Neural progenitor cell (in vitro differentiated cells): ENCODE measurements at places on chromosomes 11 and 22.

DNA sequence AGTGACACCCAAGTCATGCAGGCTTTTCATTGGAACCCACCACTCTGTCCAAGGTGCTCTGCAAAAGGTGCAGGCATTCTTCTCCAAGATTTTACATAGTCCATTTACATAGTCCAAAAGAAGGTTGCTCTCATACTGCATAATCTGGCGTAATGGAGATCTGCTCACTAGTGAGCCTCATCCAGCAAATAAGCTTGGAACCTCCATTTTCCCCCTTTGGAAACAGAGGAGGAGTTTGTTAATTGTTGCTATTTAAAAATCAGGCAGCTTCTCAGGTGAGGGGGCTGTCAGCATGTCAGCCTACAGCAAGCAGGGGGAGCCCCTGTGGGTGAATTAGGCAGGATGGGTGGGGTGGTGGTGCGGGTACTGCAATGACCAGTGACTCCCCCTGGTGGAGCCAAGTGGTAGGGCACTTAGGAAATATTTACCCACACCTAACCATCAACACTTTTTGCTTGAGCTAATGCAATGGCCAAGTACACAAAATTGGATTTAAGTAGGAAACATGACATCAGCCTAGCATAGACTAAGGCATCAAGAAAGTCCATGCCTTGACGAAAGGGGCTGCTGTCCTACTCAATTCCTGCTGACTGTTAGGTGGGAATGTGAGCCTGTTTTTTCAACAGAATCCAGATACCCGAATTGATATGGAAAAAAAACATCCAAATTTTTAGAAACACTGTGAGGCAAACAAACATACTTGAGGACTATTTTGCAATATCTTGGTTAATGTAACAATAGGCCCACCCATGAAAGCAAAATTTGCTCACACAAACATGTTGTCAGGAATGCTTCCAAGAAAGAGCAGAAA is 64.5 kb downstream of the AMBRA1 start:
- DNase-seq: peak; percentile 83

DNA sequence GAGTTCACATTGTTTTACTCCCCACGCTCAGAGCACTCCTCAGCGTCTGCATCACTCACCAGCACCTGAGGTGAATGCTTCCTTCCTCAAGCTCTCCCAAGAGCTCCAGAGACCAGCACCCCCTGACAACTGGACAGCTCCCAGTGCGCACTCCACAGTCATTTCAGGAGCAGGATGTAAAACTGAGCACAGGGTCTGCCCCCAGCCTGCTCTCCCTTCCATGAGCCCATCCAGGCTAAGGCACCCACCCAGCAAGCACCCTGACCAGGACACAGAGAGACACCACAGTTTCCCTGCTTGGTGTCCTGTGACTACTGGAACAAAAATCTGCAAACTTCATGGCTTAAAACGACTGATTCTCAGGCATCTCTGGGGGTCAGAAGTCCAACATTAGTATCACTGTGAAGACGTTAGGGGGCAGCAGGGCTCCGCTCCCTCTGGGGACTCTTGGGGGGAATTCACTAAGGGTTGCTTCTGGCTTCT is 3.3 kb downstream of the SCGB1D2 start:
- DNase-seq: peak; percentile 72

DNA sequence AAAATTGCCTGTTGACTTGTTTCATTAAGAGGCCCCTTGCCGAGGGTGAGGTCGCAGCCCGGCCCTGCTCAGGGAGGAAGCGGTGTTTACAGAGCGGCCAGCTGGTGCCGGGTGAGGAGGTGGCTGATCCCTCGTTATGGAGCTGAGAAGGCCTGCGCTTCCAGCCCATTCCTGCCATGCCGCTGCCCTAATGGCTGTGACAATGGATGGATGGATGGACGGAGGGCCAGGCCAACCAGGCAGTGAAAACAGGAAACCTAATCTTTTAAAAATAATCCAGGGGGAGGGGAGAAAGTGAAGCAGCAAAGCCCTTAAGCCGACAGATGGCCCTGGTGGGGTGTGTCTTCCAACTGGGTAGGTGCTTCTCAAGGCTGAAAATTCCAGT is 38.5 kb downstream of the BCR start:
- peak; percentile 81 for DNase-seq

GRCh38 chr11:97290464-97291041 is 900.7 kb downstream of the JRKL start:
- no peak for DNase-seq

- DNase-seq: peak; percentile 80
Observed at GRCh38 chr11:114211444-114212121, 84.6 kb upstream of the NNMT start.

- no peak for DNase-seq
Observed at GRCh38 chr11:130804306-130805076, 111.8 kb downstream of the SNX19 start.

DNA sequence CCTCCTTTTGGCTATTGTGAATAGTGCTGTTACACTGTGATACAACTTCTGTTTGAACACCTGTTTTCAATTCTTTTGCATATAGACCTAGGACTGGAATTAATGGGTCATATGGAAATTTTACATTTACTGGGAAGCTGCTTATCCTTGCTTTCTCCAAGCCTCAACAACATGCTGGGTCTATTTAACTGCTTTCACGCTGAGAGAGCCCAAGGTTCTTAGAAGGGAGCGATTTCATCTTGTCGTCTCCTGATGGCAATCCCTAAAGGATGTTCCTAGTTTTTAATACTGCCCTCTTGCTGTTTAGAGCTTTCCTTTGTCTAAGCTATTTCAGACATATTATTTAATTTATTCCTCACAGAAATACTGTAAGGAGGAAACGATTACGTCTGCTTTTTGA is 15.5 kb downstream of the IRAG1 start:
- DNase-seq: no peak

DNA sequence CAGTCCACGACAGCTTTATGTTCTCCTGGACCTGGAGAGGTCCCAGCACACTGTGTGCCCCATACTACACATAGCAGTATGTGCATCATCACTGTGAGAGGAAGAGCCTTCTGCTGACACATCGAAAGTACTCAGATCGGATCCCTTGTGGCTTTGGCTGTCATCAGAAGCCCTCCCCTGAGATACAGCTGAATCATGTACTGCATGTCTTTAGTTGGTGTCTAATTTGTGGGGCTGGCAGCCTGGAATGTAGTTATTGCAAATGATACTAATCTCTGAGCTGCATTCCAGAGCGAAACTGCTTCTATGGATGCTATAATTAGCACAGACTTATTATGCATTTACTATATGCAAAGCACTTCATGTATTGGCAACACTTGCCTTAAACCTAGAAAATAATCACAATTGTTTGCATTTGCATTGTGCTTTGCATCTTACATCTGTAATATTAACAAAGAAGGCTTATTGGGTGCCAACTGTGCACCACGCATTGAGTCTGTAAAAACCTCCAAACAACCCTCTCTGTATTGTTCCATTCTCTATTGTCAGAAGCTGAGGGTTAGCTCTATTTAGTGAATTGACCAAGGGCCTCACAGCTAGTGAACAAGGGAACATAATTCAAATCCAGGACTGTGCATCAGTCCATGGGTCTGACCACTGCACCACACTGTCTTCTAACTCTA is 89.2 kb upstream of the CRTAM start:
- no peak for DNase-seq

- no peak for DNase-seq
Observed at GRCh38 chr22:49972163-49973017, 11.8 kb downstream of the PIM3 start.

- DNase-seq: no peak
Observed at GRCh38 chr11:9697766-9698165, 33.9 kb downstream of the SWAP70 start.

DNA sequence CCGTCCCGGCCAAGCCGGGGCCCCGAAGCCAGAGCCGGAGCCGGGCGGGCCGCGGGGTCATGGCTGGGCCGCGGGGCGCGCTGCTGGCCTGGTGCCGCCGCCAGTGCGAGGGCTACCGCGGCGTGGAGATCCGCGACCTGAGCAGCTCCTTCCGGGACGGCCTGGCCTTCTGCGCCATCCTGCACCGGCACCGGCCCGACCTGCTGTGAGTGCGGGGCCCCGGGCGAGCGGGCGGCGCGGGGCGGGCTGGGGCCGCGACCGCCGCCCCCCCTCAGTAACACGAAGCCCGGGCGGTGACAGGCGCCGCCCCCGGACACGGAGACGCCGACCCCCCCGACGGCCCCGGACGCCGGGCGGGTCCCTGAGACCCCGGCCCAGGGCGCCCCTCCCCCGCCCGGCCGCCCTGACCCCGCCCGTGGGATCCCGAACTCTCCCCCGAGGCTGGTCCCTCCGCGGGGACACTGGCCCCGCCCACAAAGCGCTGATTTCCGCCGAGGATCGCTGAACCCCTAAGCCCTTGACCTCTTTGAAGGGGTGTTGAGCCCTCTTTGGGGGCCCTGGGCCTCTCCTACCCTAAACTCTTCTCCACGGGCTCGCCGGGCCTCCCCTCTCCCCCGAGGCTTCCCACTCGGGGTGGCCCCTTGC is 389 bp downstream of the MICALL1 start:
- peak; percentile 55 for DNase-seq

- DNase-seq: no peak
Observed at GRCh38 chr11:72250661-72251464, 6.9 kb upstream of the PHOX2A start.

DNA sequence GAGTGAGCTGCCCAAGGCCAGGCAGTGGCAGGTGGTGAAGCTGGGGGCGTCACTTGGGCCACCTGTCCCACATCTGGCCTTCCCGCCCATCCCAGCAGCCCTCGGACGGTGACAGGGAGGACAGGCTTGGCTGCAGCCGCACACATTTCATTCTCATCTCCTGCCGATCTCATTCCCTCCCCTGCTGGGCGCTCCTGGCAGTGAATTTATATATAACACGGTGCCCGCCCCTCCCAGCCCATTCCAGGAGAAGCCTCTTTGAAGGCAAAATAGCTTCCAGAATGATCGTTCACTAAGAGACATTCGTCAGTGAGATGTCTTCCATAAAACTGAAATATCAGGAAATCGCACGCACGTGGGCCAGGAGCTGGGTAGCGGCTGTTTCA is 861.3 kb downstream of the TBC1D22A start:
- no peak for DNase-seq

GRCh38 chr11:35968386-35969088 is 24.7 kb downstream of the LDLRAD3 start:
- no peak for DNase-seq

- peak; percentile 60 for DNase-seq
Observed at GRCh38 chr22:29370537-29370936, 17.8 kb downstream of the AP1B1 start.

GRCh38 chr11:12377824-12378593 is 638 bp downstream of the PARVA start:
- peak; percentile 90 for DNase-seq

DNA sequence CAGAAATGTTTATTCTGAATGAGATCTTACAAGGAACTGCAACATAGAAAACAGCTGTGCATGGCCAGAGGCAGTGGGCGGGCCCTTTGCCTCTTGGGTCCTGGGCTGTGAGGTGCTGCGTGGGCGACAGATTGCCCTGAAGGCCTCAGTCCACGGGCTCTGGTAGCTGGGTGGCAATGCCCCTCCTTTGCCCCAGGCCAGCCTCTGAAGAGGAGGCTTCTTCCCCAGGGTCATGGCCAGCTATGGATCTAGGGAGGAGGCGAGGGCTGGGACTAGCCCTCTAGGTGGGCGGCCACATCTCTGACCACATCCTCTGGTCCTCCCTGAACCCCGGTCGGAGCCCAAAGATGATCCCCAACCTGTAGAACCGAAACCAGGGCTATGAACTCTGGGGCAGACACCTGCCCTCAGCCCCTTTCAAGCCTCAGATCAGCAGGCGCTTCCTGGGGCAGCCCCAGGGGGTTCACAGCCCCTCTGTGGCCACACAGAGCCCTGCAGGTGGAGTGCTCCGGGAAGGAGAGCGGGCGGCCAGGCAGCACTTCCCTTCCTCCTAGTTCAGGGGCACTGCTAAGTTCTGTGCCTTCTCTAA is 6.6 kb upstream of the CDC42BPG start:
- DNase-seq: no peak

GRCh38 chr11:109426442-109427240 is 4.7 kb downstream of the C11orf87 start:
- DNase-seq: peak; percentile 23

GRCh38 chr11:35615921-35616900 is 2.0 kb upstream of the FJX1 start:
- peak; percentile 70 for DNase-seq

GRCh38 chr11:72300268-72300667 is 56.3 kb upstream of the PHOX2A start:
- no peak for DNase-seq

- DNase-seq: no peak
Observed at GRCh38 chr11:21710809-21711208, 482.1 kb upstream of the ANO5 start.

DNA sequence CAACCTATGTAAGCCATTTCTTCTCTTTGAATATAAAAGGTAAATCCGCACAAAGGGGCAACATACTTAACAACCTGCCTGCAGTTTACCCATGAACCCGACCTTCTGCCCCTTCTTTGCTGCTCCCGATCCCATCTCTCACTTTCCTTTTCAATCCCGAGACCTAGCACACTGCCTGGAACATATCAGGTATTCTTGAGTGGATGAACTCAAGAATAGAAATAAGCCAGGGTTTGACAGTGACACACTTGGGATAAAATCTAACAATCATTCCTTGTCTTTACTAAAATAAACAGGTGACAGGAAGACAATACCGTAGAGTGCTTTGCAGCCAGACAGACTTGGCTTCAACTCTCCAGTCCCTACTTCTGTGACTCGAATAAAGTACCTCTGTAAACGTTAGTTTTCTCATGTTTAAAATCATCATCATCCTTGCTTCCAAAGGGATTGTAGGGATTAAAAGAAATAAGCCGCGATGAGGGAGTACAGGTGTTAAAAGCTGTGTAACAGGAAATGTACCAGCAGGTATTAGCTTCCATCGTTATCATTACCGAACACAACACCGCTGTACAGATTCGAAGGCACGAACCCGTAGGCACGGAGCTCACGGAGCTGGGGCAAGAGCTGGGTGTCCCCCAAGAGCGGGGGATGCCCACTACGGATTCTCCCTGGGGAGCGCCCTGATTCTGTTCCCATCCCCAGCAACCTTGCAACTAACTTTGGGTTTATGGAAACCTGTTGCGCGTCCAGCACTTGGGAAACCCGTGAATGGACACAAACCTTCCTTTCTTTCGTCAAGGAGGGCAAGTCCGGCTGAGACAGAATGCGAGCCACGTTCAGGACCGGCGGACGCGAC is 720 bp downstream of the UFD1 start:
- no peak for DNase-seq

DNA sequence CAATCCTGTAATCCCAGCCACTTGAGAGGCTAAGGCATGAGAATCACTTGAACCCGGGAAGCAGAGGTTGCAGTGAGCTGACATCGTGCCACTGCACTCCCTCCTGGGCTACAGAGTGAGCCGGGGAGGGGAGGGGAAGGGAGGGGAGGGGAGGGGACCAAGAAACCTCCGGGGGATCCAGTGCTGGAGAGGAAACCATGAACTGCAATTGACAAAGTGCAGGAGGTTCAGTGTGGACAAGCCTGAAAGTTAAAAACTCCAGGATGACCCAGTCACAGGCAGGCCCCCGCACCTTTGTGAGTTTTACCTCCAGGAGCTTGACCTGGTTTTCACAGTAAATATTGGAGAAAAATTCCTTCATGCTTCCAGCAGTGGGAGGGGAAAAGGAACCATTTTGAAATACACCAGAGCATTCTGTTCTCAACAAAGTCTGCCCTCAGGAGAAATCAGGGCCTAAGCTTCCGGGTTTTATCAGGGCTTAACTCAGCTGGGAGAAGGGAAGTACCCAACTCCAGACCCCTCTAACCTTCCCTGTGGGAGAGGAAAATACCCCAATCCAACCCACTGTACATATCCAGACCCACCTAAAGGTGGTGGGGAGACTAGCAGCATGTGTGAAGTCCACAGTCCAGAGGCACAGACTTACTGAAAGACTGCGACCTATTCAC is 15.5 kb upstream of the ZFTA start:
- DNase-seq: peak; percentile 29

GRCh38 chr11:60951904-60952741 is at the start of gene SLC15A3:
SLC15A3 (minus strand) TSS chr11:60952176; CDS start chr11:60951551, 625 bp downstream.
- peak; percentile 49 for DNase-seq

GRCh38 chr11:119518746-119519730 is 96.1 kb upstream of the THY1 start:
- peak; percentile 89 for DNase-seq
